ENCODE measurements at places on chromosomes 12 and 14.

GRCh38 chr12:71009430-71010142, 89.0 kb upstream of the PTPRR start:
- DNase-seq: no peak

GRCh38 chr12:31951939-31952338, 7.3 kb upstream of the RESF1 start:
- no peak for DNase-seq

GRCh38 chr14:102775855-102776760, 1.1 kb upstream of the TRAF3 start:
- DNase-seq: no peak

DNA sequence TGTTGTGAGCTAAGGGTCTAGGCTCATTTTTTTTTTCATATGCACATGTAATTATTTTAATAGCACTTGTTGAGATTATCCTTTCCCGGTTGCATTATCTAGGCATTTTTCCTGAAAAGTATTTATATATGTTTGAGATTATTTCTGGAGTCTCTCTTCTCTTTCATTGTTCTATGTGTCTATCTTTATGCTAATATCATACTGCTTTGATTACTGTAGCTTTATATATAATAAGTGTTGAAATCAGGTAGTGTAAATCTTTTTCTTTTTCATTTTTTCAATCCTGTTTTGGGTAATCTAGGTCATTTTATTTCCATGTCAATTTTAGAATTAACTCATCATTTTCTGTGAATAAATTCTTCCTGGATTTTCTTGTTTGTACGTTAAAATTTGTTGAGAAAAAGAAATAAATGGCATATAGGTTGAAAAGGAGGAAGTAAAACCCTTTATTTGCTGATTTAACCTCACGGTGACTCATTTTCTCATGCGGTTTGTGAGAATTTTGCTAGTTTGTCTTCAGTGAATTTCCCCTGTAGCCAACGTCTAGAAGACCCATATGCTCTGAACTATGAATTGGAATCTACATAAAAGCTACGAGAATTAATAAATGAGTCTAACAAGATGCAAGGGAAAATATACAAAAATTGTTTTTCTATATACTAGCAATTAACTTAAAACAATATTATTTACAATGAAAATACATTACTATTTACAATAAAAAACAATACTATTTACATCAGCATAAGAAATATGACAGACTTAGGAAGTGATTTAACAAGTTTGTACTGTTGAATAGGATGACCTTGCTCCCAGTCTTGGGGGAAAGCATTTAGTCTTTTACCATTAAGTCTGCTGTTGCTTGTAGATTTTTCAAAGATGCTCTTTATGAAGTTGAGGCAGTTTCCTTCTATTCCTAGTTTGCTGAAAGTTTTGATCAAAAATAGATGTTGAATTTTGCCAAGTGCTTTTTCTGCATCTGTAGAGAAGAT, 105.0 kb downstream of the SNAPC1 start:
- DNase-seq: no peak

DNA sequence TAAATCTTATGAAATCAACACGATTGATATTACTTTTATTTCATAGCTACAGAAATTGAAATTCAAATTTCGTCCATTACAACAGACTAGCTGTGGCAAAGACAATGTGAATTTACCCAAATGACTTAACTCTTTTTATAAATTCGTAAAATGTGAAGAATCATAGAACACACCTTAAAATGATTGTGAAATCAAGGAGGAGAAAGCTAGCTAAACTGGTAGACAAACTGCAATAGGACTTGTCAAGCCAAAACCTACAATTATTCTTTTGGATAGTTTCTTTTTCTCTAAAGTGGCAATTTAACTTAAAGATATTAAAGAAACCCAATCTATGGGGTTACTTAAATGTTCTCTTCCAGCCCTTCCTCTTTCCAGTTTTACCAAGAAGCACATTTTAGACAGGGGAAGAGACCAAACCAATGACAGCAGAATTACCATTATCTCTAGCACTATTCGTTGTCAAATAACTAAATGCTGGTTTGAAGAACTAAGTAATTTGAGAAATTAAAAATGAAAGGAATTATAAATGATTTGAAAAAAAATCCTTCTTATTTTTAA, 807 bp upstream of the SLC16A7 start:
- no peak for DNase-seq

- DNase-seq: peak; percentile 31
These were observed 50.9 kb upstream of the BICDL1 start for GRCh38 chr12:119938049-119938667.

- DNase-seq: no peak
These were observed 303.8 kb downstream of the TMEM121 start for GRCh38 chr14:105830171-105830570.

DNA sequence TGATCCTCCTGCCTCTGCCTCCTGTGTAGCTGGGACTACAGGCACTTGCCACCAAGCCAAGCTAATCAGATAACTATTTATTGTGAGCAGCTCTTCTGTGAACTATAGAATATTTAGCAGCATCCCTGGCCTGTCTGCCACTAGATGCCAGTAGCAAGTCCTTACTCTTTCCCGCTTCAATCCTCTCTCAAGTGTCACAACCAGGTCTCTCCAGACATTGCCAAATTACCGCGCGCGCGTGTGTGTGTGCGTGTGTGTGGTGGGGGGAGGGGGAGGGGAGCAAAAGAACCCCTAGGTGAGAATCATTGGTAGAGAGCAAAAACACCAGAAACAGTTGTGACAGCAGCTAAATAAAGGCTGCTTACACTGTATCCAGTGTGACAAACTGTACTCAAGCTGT, 49.9 kb downstream of the PPP2R5E start:
- DNase-seq: no peak

GRCh38 chr14:84112589-84112988, 1417.4 kb upstream of the FLRT2 start:
- no peak for DNase-seq

DNA sequence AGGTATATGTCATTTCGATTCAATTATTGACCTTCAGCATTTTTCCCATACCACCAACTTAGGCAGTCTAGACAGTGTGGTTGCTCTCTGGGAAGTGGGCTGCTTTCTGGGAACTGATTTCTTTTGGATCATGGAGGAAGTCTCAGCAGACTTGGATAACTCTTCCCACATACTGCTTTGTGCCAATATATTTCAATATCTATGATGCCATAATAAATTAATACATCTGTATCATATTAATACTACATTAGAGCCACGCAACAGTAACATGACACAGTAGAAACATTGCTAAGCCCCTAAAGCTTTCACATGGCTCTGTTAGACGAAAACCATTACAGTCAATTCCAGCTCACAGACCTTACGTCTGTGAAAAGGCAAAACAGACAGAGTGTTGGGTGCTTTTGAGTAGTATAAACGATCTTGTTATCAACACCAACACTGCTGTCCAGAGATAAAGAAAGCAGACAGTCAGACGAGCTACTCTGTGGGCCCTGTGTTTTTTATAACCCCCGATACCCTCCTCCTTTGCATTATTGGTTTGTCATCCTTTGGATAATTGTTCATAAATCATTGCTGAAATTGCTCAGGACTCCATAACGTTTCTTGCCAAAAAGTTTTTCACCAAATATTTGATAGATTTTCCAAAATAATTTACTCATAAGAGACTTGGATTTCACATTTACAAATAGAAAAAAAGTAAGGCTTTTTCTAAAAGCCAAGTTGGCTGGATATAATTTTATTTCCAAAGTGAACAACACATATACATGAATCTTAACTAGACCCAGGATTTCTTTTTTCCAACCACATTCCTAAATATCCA, 439.7 kb downstream of the ADAMTS20 start:
- no peak for DNase-seq

- DNase-seq: no peak
These were observed 385.9 kb downstream of the EGLN3 start for GRCh38 chr14:33564774-33565630.

DNA sequence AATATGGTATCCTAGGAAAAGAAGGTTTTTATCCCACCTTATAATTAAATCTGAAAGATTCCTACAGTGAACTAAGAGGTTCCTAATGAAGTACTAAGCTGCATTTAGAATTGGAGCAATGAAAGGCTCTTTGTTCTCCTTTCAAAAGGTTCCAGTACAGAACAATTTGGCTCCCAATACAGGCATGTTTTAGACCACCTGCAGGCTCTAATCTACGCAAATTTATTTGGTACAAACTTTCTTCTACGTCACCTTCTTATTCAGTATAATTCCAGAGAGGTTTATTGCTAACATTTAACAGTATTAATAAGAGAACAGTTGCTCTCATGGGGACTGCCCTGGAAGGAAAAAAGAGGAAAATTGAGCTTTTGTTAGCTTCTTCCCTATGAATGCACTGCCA, 37.6 kb upstream of the SLCO1C1 start:
- DNase-seq: no peak

DNA sequence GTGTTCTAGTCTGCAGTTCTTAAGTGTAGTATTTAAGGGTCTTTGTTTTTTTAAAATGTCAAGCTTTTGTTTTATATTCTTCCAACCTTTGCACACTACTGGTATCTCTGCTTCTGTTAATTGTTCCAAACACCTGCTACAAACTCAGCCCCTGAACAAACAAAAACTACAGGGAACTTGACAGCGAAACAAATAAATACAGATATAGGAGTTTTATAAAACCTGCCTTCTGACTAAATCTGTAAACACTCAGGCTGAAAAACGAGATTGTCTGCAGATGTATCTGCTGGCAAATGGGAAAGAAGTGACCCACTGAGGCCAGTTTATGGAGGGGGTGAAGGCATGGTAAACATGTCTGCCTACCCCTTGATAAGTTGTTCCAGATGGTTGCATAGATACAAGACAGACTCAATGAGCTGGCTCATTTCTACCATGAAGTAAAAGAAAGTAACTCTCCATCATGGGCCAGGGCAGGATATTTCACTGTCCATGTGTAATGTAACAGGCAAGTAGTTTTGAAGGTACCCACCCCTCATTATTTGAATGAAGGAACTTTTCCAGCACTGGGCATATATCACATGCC, 75.6 kb downstream of the LMO3 start:
- no peak for DNase-seq

GRCh38 chr14:65840786-65841185, 428.3 kb downstream of the FUT8 start:
- no peak for DNase-seq

- no peak for DNase-seq
These were observed 29.4 kb upstream of the ESRRB start for GRCh38 chr14:76346391-76347160.

DNA sequence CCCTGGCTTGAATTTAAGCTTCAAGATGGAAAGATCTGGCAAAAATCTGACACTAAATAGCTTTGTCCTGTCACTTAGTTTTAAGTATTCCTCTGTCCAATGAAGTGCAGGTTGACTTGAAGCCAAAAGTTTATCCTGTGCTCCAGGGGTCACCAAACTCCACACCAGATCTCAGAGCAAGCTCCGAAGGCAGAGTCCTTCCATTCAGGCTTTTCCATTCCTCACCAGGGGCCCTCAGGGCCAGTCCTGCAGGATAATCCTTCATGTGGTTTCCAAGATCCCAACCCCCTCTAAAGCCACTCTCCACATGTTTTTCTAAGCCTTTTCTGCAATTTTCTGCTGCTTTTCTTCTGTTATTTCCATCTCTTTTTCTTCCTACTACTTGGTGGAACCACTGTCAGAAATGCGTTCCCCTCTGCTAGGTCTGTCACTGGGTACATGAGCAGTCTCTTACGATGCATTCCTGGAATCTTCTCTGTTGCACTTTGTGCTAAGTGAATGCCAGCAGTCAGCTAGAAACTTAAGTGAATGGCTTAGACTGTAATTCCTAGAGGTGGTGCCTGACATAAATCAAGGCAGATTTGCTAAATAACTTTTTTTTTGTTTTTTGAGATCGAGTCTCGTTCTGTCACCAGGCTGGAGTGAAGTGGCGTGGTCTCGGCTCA, 251.4 kb downstream of the MSRB3 start:
- DNase-seq: no peak

DNA sequence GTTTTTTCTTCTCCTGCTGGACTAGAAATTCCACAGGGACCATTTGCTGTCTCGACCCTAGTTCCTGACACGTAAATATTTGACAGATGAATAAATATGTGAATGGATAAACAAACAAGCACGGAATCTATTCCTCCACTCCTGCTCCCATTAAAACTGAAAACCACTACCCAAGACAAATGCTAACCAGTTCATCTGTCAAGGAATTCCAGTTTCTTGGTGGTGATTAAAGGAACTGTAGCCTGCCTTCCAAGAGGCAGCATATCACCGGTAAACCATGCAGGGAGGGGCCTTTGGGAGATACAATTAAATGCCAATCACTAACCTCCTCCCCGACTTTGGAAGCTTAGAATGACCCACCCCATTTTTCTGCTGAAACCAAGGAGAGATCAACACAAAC, 95.4 kb downstream of the TTC7B start:
- no peak for DNase-seq

GRCh38 chr14:94386085-94387031, 2.0 kb downstream of the SERPINA1 start:
- no peak for DNase-seq

DNA sequence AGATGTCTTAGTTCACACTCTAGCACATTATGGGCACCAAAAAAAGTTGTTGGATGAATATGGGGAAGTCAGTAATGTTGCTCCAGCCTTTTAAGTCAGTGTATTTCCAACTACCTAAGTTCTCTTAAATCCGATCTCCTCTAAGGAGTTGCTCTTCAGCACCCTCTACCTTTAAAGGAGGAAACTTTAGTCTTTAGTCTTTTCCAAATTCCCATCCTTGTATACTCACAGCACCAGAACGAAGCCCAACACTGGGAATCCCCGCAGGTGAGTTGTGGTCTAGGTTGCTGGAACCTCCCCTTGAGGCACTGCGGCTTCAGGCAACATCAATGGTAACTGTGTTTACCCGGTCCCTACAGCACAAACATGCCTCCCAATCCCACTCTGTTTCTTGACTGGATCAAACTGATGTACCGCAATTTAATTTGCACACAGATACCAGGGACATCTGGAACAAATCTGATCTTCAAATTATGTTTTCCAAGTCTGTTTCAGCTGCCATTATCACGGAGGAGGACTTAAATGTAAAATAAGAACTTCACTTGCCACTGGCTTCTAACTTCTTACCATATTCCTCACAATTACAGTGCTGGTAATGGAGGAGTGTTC, 179.0 kb downstream of the FOXN3 start:
- DNase-seq: no peak

- DNase-seq: no peak
These were observed 1.2 kb upstream of the FBXO33 start for GRCh38 chr14:39433452-39433813.

- no peak for DNase-seq
These were observed 58.9 kb upstream of the HMGA2 start for GRCh38 chr12:65765436-65765813.

DNA sequence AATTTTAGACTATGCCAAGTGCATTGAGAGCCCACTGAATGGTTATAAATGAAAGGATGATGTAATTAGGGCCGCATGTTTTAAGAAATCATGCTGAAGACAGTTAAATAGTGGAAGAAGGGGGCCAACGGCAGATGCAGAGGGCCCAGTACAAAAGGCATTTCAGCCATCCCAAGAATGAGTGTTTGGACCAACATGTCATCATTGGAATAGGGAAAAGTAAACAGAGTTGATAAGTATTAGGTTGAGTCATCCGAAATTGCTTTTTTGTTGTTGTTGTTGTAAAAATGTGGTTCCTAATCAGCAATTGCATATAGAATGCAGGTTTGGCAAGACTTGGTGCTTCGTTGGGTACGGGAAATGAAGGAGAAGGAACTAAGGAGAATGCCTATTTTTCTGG, 29.5 kb downstream of the BMP4 start:
- no peak for DNase-seq

All from NCI-H187 (cell line).